ENCODE measurements at places on chromosomes 12 and 14.
A peak's percentile ranks its signal among the peaks of the same experiment; 100 is the strongest.

- DNase-seq = peak; percentile 33
Observed at GRCh38 chr14:80718940-80719339, 222.6 kb downstream of the CEP128 start.

DNA sequence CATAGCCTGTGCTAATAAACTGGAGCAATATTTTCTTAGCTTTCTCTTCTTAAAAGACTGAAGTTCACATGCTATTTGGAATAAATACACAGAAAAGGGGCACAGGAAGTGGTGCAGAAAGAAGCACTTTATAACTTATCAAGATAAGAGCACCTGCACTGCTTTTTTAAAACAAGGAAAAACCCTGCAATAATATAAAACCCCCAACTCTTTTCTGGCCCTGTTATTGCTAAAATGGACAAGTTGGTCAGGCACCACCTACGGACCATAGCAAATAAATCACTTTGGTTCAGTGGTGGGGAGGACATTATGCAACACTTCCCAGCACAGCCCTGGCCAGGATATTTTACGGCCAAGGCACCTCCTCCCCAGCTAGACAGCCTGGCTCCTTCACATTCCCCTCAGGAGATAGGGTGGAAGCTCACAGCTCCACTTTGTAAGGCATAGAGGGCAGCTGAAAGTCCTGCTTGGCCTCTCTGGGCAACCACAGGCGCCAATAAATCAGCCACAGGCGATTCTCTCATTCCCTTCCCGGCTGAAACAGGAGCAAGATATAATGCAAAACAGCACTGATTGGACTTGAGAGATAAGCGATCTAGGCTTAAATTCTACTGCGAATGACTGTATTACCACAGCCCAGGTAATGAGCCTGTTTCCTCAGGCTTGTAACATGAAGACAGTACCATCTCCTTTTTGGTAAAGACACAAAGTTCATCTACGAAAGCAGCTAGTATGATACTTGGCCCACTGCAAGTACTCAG lies 2.0 kb downstream of the ZBTB25 start:
- DNase-seq = peak; percentile 91

DNA sequence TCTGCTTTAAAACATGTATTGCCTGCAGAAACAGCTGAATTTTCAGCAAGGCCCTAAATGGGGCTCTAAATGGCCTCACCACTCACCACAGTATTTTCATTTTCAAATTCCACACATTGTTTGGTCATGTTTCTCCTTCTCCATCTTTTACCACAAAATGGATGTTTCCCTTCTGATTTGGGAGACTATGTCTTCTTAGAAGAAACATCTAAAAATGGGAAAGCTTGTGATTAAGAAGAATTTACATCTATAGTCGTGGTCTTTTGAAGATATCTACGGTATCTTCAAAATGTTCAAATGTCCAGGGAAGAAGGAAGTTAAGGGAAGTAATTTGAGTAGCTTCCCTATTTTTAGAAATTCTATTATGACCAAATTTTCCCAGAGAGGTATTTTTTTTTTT lies 20.7 kb upstream of the TUBA1C start:
- DNase-seq = no peak

DNA sequence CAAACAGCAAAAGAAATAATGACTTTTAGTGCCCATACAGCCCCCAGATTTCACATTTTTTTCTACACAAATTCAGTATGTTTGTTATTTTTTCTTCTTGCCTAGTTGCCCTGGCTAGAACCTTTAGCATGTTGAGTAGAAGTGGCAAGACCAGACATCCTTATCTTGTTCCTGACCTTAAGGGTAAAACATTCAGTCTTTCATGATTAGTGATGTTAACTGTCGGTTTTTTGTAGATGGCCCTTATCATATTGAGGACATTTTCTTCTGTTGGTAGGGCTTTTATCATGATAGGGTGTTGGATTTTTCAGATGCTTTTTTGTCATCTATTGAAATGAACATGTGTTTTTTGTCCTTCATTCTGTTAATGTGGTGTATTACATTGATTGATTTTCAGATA lies 17.1 kb downstream of the IRAK3 start:
- no peak for DNase-seq

DNA sequence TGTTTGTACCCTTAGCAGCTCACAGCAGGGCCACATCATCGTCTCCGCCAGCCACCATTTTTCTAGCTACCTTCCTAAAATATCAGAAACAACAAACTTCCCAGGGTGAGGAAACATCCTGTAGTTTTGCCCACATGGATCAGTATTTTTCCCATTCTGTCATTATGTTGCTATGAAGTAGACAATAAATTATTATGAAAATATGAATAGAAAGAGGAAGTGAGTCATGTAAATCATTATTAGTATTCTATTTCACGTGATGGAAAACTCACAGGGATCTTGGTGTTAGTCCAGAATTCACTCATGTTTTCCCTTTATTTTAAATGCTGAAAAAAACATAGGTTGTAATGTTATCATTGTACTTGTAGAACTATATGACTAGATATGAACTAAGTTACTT lies 319.4 kb downstream of the SYT1 start:
- DNase-seq = no peak

DNA sequence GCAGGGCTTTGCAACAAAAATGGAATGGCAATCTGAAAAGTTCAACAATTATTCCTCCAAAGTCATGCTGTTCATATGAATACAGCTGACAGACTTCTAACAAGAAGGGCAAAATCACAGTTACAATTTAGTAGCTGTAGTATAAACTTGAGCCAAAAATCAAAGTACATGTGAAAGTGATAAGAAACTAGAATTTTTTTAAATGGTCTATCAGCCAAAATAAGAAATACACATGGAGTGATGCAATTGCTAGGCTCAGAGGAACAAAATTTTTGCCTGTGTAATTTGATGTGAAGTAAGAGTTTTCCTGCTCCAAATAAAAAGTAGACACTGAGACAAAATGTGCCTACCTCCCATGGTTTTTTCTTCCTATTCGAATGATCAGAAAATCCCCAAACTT lies 167.7 kb upstream of the CDKN3 start:
- DNase-seq = no peak

- peak; percentile 50 for DNase-seq
Observed at GRCh38 chr12:106754331-106754730, 20.2 kb upstream of the RIC8B start.

DNA sequence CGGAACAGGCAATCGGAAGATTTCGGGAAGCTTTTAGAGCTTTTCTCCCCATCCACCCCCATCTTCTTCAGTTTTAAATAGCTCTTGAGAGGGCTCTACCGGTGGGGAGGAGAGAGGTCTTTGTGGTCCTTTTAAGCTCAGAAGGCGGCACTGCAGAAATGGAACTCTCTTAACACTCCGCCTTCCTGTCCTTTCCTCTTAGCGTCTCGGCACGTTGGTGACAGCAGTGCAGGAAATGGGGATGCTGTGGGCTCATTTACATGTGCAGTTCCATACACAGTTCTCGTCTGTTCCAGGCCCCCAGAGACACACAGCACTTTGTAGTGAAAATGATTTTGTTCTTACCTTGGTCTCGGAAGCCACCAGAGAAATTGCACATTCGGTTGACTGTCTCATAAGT lies 50.4 kb upstream of the RIN3 start:
- no peak for DNase-seq

DNA sequence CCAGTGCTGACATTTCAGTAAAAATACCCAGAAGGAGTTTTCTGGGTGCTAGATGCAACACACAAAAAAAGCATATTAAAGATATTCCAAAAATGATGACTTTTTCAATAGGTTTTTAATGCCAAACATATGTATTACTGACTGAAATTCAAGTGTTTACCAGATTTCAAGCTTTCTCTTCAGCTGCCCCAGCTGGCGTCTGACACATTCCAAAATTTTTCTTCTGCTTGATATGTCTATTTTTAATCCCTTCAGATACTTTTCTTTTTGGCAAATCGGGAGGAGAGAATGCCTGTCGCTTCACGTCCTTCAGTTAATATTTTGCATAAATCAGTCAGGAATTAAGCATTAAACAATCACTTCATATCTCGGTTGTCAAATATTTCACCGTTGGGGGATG lies 7.1 kb upstream of the CCDC60 start:
- DNase-seq = no peak

DNA sequence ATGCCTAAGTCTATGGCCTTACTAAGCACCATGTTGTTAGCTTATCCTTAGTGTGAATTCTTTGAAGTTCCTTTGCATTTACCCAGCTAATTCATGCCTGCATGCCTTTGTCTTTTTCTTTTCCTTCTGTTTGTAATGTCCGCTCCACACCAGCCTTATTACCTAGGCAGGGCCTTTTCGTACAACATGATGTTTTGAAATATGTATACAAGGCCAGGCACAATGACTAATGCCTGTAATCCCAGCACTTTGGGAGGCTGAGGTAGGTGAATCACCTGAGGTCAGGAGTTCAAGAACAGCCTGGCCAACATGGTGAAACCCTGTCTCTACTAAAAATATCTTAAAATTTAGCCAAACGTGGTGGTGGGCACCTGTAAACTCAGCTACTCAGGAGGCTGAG lies 1636.5 kb upstream of the SEL1L start:
- DNase-seq = no peak

DNA sequence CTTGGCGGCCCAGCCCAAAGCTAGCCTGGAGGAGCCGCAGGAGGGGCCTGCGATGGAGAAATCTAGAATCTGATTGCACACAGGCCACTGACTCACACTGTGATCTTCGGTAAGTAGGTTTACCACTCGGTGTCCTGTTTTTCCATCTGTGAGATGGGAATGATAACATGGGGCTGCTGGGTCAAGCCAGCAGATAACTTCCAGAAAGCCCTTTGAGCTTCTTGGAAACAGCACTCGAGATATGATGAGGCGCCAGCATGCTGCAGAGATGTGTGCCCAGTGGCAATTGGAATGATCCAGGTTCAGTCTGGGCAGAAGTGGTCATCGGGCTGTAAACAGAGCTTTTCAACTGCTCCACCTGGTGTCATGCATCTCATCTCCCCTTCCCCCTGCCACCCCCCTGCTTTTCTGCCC lies 771.3 kb upstream of the TBX3 start:
- DNase-seq = no peak

DNA sequence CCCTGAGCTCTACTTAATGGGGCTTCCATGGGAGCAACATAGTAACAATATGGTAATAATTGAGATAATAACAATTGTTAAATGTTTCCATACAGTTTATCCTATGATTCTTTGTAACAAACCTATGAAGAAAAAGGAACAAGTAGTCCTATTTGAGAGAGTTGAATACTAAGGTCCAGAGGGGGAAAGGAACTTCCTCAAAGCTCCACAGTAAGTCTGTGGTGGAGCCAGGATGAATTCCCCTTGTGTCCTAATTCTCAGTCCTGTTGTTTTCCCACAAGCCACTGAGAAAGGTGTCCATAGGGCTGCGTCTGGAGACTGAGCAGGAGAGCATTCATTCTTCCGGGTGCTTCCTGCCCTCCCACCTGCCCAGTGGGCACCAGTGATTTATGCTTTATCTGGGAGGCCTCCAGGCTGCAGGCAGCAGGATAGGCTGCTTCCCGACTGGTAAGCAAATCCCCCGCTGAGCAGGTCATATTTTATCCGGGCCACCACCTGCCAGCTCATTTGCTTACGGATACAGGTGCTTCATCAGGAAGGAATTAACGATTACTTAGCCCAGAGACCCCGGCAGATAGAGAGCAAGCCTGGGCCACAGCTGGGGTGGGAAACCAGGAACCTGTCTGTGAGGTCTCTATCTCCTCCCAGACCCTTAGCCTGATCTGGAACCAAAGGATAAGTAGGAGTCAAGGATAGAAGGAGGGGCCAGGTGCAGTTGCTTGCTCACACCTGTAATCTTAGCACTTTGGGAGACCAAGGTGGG lies 33.9 kb upstream of the FAM222A start:
- DNase-seq = peak; percentile 99

- DNase-seq = peak; percentile 90
Observed at GRCh38 chr12:16939871-16940306, 333.9 kb upstream of the LMO3 start.

GRCh38 chr14:102965971-102966655 lies 43.6 kb downstream of the AMN start:
- DNase-seq = no peak

DNA sequence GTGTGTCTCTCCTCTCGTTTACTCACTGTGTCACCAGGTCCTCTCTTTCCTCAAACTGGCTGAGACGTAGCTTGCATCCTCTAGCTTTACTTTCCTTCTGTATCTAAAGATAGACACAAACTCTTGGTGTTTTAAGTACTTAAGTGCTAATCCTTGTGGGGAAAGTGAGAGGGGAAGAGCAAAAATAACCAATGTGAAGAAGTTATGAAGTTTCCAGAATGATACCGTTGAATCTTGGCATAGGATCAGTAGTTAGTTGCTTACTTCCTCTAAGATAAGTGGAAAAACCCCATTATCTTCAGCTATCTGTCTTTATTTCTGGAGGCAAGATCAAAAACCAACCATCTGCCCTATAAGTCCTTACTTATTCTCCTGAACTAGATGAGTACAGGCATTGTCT lies 10.6 kb downstream of the FAR2 start:
- DNase-seq = no peak

GRCh38 chr14:96271421-96271762 lies 15.4 kb downstream of the BDKRB1 start:
- DNase-seq = no peak

DNA sequence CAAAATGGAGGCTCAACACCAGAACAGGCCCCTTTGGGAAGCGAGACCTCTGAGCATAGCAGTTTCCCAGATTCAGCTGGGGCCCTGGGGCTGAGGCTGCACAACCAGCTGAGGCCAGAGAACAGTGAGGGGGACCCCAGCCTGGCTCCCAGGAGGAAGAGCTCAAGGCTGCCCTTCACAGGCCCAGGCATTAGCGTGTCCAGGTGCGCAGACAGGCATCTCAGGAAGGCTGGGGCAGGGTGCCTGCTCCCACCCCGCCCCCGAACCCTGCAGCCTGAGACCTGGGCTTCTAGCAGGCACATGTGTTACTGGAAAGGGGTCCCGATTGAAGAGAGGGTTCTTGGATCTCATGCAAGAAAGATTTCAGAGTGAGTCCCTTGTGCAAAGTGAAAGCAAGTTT lies 27.2 kb downstream of the CALM1 start:
- DNase-seq = no peak

DNA sequence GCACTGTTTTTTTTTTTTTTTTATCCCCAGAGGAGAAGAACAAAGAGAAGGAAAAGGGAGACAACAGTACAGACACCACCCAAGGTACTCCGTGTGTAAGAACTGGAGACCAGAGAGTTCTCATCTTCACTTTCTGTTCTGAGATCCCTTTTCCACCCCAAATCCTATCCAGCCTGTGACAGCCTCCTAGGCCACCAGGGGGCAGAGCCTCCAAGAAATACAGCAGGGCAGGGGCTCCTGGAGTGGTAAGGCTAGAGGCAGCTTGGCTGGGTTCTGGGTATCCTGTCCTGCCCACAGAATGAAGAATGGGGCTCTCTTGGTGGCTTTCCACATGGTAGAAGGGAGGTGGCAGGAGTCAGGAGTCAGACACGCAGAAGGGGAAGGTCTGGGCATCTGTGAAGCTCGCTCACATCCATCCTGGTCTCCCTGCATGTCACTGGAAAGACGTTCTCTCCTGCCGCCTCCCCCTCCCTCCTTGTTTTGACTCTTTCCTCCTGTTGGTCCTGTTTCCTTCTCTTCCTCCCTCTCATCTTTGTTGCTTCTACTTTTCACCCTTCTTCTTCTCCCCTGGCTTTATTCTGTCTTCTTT lies 12.0 kb downstream of the CLSTN3 start:
- peak; percentile 67 for DNase-seq

GRCh38 chr12:53235164-53235563 lies 3.2 kb upstream of the RARG start:
- no peak for DNase-seq
